CD4-positive, alpha-beta T cell treated with Interferon gamma for 1 hour (primary cell): ENCODE measurements at places on chromosomes 4 and X.

DNA sequence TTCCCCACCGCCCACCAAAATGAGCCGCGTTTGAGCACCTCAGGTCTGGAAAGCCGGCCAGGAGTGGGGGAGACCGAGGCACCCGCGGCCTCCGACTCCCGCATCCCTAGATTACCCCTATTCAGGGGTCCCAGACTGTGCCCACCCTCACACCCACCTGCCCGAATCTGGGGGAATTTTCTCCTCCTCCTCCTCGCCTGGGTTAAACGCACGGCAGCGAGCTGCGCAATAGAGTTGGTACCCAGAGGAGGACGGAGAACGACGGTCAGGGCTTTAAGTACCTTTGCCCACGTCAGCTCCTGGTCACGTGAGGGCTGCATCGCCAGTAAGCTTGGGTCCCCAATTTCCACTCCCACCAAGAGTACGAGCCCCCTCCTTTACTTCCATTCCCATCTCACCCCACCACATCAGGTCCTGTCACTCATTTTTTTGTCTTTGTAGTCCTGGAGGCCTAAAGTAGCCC lies at the start of gene ARMCX2:
TSS of gene ARMCX2 (minus strand) at position 250 of the 463 bp plus-strand sequence. CDS start 2,262 bp downstream, outside the sequence.
- DNase-seq = peak; percentile 24

- peak; percentile 45 for DNase-seq
These were observed 885 bp downstream of the CCDC110 start for GRCh38 chr4:185470501-185471195.

DNA sequence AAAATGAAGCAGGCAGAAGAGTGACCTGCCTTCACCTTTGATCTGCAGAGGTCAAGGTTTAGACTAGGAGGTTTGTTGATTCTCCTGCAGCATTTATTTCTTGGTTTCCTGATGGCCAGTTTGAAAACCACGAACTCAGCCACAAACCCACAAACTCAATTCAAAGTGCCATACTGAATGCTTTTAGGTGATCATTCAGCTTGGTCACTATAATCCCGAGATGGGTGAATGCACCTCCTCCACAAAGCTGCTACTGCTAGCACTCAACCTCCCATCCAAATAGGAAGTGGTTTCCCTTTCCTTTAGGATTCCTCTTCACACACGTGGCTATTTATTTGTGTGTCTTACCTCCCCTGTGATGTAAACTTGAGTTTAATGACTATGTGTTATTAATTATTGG lies 225.2 kb downstream of the MID1 start:
- no peak for DNase-seq

DNA sequence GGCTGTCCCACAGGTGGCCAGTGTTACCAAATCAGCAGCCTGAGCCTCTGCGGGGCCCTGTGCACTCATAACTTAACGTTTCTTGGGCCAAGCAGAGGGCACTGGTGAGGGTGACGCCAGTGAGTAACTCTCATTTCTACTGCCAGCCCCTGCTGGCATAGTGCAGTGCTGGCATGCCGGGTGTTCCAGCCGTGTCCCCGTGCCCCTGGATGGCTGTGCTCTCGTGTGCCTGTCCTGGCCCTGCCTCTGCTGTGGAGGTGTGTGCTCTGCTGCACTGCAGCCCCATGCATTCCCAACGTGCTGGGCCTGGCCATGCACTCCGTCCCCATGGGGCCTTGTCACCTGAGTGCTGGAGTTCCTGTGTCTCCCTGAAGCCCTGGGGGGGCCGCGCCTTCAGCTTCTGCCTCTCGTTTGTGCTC lies 14.7 kb downstream of the TBC1D14 start:
- DNase-seq = no peak

- no peak for DNase-seq
These were observed 135.5 kb downstream of the TMEM47 start for GRCh38 chrX:34521563-34521962.

DNA sequence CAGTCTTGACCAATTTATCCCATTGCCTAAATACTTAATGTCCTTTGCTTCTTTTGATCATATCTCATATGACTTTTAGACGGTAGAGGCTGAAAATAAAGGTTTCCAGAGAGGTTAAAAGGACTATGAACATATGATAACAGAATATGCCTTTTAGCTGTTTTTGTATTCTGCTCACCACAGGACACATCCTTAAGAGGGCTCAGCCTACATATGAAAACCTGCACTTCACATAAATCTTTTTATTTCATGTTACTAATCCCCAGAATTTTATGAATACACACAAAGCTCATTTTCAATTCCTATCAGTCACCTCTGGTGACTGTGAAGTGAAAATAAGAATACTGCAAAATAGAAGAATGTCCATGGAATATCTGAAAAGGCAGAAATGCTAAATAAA lies 92.0 kb downstream of the GPM6A start:
- no peak for DNase-seq
